Panc1 (cell line): ENCODE measurements at places on chromosomes 6 and 20.

- no peak for DNase-seq
Observed at GRCh38 chr6:23447731-23448130, 678.3 kb upstream of the NRSN1 start.

GRCh38 chr6:155274106-155274505 is 10.3 kb downstream of the CLDN20 start:
- DNase-seq: no peak

GRCh38 chr6:168243812-168244376 is 75.7 kb downstream of the DACT2 start:
- no peak for DNase-seq

DNA sequence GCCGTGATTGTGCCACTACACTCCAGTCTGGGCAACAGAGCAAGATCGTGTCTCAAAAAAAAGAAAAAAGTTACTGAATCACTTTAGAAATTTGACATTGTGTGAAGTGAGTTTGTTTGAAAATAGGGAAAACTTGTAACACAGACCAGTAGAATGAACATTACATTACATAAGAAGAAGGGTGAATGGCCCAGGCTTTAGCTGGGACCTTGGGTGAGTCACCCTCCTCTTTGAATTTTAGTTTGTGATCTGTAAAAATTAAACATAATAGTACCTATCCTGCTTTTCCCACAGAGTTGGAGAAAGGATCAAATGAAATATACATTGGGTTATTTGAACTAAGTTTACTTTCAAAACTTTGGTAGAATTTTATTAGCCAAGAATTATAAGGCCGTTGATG is 56.3 kb downstream of the KCNS1 start:
- DNase-seq: no peak

DNA sequence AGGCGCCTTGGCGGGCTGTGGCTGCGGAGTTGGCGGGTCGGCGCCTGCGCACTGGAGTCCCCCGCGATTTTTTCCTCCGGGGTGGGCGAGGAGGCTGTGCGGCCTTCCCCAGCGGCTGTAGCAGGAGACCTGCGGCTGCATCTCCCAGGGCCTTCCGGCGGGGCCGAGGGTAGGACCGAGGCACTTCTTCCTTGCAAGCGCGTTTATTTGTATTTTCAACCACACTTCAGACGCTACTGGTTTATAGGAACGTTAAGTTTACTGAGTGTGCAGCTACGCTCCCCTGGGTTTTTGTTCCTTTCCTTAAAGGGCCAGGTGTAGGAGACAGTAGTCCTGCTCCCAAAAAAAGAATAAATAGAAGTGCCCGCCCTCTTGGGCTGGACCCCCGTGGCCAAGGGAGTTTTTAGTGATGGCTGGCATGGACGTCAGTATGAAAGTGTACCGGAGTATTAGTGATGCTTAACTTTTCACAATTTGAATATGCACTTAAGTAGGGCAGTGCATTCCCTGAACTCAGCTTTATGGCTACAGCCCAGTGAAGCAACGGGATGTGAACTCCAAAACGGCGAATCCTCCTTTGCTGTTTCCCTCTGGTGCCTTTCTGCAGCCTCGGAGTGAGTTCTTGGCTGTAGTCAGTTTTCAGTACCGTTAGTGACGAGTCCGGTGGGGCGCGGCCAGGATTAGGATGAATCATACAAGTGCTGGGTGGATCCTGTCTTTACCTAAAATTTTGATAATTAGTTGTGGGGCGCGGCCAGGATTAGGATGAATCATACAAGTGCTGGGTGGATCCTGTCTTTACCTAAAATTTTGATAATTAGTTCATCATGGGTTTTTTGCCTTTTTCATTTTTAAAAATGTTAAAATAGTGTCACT is 1.0 kb upstream of the FBXO5 start:
- peak; percentile 53 for DNase-seq

DNA sequence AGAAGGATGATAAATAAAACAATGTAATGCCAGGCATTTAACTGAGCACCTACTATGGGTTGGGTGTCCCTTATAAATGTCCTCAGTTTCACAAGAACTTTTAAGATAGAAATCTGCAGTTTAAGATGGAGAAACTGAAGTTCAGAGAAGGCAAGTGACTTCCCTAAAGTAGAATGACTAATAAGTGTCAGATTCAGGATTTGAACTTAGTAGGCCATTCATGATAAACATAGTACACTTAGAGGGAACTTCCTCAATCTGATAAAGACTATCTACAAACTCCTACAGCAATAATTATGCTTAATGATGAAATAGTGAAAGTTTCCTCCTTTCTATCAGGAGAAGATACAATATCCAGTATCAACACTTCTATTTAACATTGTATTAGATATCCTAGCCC is 43.9 kb downstream of the NCR2 start:
- DNase-seq: no peak

- DNase-seq: no peak
Observed at GRCh38 chr6:118148561-118148960, 241.5 kb downstream of the SLC35F1 start.

DNA sequence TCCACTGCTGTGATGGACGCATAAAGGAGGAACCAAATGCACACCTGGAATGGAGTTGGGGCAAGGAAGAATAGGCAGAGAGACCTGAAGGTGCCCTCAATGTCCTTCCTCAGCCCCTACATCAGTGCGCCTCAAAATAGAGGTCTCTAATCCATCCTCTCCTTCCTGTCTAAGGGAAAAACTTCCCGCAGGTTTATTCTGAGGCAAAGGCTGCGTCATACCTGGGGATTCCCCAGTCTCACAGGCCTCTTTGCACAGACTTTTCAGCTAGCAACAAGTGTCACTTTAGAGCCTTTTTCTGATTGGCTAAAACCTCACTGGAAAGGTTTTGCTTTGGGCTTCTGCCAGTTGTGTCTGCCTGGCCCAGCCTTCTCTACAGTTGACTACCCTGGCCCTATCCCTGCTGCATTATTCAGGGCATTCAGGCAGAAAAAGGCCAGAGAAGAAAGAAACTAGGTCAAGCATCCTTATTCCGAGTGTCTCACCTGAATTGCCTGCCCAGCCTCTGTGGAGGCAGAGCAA is 1.8 kb upstream of the HLA-DQB1 start:
- no peak for DNase-seq

- no peak for DNase-seq
Observed at GRCh38 chr20:45283551-45284057, 23.0 kb upstream of the RBPJL start.

- DNase-seq: no peak
Observed at GRCh38 chr6:158287047-158287446, 25.2 kb upstream of the TULP4 start.

DNA sequence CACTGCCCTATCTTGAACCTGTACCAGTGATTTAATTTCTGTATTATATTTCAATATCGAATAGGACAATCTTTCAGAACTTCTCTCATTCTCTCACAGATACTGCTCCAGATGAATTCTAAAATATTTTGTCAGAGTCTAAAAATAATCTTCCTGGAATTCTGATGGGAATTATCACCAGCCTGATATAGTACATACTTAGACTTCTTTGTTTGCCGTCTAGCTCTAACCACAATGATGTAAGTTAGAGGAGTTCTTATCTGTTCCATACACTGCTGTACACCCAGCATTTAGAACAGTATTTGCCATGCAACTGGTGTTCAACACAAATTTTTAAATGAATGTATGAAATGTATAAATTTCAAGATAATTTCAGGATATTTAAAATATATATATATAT is 1.3 kb upstream of the HUS1B start:
- DNase-seq: no peak

DNA sequence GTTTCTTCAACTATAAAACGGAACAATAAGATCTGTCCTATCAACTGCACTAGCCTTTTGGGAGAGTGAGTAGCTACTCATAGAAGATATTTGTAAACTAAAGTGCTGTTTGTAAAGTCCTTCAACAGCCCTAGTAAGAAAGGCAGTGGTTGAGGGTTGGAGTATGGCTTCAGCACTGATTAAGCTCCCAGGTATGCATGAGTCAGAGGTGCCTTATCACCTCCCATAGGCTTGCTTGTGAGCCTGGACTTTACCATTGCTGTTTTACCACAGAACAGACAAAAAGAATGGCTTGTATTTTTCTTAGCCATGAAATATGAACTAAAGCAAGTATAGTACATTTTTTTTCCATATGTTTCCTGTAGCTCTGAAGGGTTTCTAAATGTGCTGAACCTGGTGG is 44.1 kb downstream of the SAMD3 start:
- DNase-seq: no peak

- DNase-seq: no peak
Observed at GRCh38 chr20:10501402-10501801, 66.3 kb downstream of the SLX4IP start.

- no peak for DNase-seq
Observed at GRCh38 chr6:111517965-111518364, 34.9 kb upstream of the REV3L start.

GRCh38 chr20:57990396-57990987 is 238.0 kb downstream of the ANKRD60 start:
- no peak for DNase-seq

- no peak for DNase-seq
Observed at GRCh38 chr6:159172091-159172491, 2.9 kb downstream of the FNDC1 start.

DNA sequence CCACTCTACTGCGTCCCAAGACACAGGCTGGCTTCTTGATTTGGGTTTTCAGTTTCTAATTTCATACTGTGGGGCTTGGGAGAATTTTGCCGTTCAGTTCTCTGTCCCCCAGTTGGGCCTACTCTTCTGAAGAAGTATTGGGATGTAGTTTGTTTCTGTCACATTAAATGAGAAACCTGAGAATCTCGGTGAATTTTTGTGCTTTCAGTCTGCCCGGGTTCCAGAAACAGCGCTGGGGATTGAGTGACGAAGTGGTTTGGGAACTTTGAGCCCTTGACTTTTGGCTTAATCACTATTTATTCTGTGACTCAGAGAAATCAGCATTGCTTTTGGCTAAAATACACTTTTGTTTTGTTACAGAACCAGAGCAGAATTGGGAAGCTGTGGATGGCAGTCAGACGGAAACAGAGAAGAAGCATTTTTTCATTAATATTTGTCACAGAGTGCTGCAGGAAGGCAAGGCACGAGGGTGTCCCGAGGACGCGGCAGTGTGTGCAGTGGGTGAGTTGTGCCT is 74.0 kb downstream of the IGF2R start:
- DNase-seq: peak; percentile 24

DNA sequence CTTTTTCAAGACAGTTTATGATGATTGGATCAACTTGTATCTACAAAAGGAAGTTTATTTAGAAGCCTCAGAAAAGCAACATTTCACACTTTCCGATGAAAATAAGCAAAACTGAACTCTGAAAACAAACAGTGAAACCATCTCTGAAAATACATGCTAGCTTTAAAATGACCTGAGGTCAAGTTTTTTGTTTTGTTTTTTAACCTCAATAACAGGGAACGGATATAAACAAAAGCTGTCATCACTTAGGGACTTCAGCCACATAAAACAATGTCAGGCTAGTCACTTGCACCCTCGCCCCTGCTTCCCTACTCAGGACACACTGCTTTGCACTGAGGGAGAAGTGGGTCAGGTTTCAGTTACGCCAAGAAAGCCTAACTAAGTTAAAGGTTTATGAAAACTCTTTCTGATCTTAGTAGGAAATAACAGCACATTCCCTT is 11.6 kb downstream of the BACH2 start:
- no peak for DNase-seq

DNA sequence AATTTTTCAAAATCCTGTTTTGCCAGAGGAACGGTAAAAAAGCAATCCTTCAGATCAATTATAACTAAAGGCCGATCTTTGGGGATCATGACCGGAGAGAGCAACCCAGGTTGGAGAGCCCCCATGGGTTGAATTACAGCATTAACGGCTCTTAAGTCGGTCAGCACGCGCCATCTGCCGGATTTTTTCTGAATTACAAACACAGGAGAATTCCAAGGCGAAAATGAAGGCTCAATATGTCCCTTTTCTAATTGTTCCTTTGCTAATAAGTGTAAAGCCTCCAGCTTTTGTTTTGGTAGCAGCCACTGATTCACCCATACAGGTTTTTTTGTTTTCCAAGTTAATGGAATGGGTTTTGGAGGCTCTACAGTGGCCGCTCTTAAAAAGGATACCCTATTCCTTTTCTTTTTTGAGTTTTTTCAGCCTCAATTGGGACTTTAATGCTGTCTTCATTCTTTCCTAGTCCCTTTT is 16.9 kb upstream of the PTCRA start:
- no peak for DNase-seq

GRCh38 chr20:45469336-45470261 is at the start of gene WFDC2:
Gene WFDC2, plus strand, starts transcription at chr20:45469753. Its CDS starts 29 bp downstream, at chr20:45469782.
- no peak for DNase-seq

DNA sequence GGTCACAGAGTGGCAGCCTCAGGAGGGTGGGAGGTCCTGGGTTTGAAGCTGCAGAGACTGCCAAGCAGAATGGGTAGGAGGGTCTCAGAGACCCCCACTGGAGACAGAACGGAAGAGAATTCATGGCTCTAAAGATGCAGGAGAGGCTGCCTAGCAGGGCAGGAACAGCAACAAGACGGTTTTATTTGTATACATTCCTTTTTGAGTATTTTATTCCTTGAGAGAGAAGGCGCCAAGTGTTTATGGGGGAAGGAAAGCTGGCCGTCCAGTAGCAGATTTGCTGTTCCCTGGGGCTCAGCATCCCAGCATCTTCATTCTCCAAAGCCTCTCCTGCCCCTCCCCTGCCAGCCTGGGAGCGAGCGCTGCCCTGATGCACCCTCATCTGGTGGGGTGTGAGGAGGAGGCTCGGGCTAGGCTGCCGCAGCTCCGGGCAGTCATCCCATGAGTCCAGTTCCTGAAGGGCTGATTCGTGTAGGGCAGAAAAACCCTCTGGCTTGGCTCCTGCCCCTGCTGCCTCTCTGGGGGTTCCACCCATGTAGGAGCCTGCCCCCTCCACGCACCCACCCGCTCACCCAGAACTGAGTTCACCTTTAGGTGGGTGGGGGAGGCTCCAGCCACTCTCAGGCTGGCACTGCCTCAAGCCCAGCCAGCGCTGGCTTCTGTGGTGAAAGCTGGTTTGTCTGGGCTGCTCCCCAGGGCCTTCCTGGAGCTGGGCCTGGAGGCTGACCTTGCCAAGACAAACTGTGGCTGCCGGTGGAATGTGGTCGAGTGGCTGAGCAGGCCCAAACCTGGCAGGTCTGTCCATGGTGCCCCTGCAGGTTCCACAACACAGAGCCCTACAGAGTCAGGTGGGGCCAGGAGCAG is 32.4 kb downstream of the CPXM1 start:
- DNase-seq: no peak

- DNase-seq: no peak
Observed at GRCh38 chr20:32969356-32970114, 34.7 kb downstream of the SUN5 start.

- DNase-seq: no peak
Observed at GRCh38 chr20:24983896-24984295, 8.7 kb downstream of the APMAP start.

DNA sequence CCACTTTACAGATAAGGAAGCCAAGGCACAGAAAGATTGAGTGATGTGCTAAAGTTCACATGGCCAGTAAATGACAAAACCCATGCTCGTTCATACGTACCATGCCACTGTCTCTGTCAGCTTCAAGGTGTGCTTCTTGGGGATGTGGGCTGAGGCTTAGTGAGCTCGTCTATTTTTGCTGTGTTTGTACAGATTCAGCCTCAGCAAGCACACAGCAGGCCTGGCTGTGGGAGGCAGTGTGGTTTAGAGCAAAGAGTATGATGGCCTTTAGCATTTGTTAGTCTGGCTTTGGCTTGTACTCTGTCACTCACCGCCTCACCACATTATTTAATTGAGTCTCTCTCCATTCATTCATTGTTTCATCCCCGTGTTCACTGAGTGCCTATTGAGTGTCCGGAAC is 55.3 kb downstream of the BMP6 start:
- DNase-seq: no peak
